ENCODE measurements at places on chromosomes 7 and 10.

- no peak for DNase-seq
These were observed 60.2 kb upstream of the COMTD1 start for GRCh38 chr10:75295868-75296441.

- DNase-seq = no peak
These were observed 32.3 kb upstream of the KCNMA1 start for GRCh38 chr10:77669892-77670291.

GRCh38 chr7:5523052-5523711 lies 99.5 kb upstream of the TNRC18 start:
- DNase-seq = peak; percentile 34

GRCh38 chr7:6608081-6608480 lies 7.3 kb upstream of the ZNF853 start:
- DNase-seq = no peak

DNA sequence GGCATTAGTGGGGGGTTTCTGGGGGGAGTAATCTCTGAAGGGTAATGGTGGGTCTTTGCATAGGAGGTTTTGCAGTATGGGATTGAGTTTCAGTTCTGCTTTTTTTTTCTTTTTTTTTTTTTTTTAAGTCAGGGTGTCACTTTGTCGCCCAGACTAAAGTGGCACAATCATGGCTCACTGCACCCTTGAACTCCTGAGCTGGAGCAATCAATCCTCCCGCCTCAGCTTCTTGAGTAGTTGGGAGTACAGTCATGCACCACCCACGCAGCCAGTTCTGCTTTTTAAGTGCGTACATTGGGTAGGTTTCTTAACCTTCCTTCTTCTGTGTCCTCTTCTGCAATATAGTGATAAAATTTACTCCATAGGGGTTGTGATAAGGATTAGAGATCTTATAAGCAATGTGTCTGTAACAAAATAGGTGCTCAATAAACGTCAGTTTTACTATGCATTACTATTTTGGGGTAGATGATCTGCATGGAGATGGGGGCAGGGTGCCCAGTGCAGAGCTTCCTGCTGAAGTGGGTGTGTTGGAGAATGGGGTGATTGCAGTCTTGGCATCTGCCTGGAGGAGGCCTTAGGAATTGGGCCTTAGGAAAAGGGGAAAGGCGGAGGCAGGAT lies 9.6 kb downstream of the KAZALD1 start:
- DNase-seq = peak; percentile 89

GRCh38 chr10:64358907-64359306 lies 837.7 kb downstream of the REEP3 start:
- no peak for DNase-seq

DNA sequence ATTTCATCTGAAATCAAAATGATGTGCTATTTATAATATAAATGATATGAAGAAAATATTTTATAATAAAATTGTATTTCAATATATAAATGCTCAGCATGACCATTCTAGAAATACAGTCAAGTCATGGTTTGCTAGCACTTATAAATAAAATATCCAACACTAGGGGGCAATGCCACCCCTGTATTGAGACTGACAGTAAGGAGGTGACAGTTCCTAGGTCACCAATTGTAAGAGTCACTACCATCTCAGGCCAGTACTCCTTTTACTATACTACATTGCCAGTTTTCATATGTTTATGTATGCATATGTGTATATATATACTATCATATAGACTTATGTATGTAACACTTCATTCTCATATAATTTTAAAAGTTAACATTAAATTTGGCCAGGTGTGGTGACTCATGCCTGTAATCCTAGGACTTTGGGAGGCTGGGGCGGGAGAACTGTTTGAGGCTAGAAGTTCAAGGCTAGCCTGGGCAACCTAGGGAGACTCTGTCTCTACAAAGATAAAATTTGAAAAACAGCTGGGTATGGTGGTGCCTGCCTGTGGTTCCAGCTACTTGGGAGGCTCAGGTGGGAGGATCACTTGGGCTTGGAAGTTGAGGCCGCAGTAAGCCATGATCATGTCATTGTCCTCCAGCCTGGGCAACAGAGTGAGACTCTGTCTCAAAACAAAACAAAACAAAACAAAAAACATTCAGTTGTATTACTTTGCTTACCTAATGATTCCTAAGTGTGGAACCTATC lies 2.4 kb upstream of the CNOT4 start:
- peak; percentile 95 for DNase-seq

- no peak for DNase-seq
These were observed 294.3 kb upstream of the KLF14 start for GRCh38 chr7:131028295-131028694.

- peak; percentile 53 for DNase-seq
These were observed 141.3 kb upstream of the KLF14 start for GRCh38 chr7:130875265-130875741.

DNA sequence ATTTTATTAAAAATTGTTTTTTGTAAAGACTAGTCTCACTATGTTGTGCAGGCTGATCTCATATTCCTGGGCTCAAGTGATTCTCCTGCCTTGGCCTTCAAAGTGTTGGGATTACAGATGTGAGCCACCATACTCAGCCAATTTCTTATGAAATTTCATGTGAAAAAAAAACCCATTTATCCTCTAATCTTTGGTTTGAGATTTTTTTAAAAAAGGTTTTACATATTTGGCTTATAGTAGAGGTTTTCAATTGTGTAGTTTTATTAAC lies 35.5 kb upstream of the ZNF32 start:
- DNase-seq = no peak

DNA sequence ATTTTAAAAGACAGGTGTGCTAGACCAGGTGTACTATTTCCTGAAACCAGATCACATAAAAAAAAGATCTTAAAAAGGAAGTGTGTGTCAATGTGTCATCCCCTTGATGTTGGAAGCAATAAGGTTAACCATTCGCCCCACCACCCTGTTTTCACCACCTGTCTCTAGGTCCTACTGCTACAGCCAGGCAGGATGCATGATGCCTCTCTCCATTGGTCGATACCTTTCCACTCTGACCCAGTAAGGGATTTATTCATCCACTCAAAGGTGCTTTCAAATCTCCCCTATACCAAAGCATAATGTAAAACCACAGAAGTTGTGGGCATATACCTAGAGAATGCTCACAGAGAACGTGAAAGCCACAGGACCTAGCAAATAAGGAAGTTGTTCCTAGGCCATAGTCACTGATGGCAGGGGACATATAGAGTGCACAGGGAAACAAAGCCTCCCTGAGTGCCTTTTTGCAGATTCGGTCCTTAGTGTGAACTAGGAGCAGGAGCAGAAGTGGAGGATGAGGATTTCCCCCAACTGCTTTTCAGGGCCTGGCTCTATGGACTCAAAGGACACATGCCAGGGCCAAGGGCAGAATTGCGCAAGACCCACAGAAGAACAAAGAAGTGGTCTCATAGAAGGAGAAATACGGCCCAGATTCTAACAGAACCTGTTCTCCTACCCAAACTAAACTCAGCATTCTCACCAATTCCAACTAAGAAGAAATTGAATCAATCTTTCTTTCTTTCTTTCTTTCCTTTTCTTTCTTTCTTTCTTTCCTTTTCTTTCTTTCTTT lies 631.5 kb upstream of the NRP1 start:
- peak; percentile 12 for DNase-seq

DNA sequence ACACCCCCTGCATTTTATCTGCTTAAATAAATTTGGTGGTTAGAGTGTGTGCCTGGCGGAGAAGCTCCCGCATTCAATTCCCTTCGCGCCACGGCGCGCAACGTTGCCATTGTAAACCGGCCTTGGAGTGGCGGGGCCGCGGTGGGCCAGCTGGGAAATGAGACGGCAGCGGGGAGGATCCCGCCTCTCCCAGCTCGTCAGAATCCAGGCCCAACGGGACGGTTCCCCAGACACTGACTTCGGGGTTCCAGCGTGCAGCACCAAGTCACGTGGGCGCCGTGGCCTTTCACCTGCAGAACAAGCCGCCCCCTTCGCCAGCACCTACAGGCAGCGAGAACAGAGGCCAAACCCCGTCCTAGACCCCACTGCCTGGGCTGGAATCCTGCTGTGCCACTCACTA lies 103.4 kb downstream of the GRID1 start:
- DNase-seq = no peak

DNA sequence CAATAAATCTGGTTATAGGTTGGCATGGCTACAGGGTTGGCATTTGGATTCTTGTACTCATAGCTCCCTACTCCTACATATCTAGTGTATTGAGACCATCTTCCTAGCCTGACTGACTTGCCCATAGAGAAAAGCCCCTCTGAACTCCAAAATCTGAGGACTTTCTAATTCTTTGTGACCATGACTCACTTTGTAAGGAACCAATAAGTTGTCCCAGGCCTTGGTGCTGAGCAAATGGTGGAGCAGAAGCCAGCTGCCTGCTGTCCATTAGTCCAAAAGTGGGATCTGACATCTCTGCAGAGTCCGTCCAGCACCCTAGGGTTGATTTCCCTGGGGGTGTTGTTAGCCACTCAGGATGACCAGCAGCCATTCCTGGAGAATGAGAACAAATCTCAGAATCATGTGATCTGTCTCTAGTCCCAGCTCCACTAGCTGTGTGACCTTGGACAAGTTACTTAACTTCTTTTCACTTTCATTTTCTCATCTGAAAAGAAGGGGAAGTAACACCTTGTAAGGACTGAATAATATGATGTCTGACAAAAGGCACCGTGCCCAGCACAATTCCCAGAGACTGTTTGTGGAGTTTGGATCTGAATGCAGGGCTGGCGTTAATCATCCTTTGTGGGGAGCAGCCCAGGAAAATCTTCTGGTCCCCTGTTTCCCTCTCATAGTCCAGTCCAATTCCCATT lies 44.1 kb downstream of the MTURN start:
- no peak for DNase-seq

GRCh38 chr10:117680601-117681000 lies 138.1 kb downstream of the EMX2 start:
- no peak for DNase-seq

DNA sequence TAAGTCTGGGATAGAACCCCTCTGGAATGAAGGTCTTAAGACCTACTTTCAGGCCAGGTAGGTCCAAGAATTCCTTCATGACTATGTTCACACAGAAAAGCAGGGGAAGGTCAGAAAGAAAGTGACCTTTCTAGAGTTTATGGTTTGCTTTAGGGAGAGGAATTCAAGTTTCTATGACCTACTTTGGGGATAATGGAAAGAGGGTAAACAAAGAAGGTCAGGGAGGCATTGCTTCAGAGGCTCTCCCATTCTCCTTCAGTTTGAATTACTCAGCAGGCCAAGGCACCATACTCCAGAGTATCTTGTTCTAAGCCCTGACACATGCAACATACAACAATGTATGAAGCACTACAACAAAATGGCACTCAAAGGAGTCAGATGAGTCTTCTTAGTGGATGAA lies 11.5 kb upstream of the MACC1 start:
- no peak for DNase-seq

GRCh38 chr7:19958309-19958896 lies 185.0 kb upstream of the TMEM196 start:
- peak; percentile 28 for DNase-seq

Measured in hematopoietic multipotent progenitor cell treated with erythropoietin and hydrocortisone succinate and interleukin-3 and kit ligand, for 4 days (in vitro differentiated cells).